Fibroblast of upper back skin (primary cell): ENCODE measurements at places on chromosomes 4 and X.
A peak's percentile ranks its signal among the peaks of the same experiment; 100 is the strongest.

GRCh38 chr4:32477518-32477917 lies 1757.3 kb downstream of the PCDH7 start:
- DNase-seq = no peak

DNA sequence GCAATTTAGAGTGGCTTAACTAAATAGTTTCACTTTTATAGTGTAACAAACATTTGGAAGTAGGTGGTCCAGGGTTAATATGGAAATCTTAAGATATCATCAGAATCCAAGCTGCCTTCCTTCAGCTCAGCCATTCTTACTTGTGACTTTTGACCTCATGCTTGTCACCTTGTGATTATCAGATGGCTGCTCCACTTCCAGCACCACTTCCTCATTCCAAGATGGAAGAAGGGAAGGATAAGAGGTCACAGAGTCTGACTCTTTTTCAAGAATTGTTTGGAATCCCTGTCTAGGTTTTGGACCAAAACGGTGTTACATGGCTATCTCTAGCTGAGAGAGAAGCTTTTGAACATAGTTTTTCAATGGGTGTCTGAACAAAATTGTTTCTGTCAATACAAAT lies 39.9 kb downstream of the MTTP start:
- no peak for DNase-seq

GRCh38 chrX:134747006-134747405 lies 88.7 kb upstream of the PLAC1 start:
- no peak for DNase-seq

DNA sequence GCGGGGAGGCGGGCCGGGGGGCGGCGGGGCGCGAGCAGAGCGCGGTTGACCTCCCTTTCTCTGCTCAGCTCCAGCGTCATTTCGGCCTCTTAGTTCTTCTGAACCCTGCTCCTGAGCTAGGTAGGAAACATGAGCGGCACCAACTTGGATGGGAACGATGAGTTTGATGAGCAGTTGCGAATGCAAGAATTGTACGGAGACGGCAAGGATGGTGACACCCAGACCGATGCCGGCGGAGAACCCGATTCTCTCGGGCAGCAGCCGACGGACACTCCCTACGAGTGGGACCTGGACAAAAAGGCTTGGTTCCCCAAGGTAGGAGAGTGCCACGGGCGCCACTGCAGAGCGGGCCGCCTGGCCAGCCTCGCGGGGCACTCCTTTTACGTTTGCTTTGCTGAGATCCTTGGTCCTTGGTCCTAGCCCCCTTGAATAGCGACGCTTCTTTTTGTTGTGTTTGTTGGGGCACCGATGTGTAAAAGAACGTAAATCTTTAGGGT lies at the start of gene HTATSF1:
Gene HTATSF1 (plus strand): TSS at position 37 of the 497 bp plus-strand sequence. CDS start 93 bp downstream, at position 130.
- DNase-seq = no peak

- no peak for DNase-seq
Measured at GRCh38 chrX:149908308-149908707, 21.1 kb upstream of the HSFX4 start.

GRCh38 chrX:135421932-135422809 lies at the start of gene SMIM10L2A:
Gene SMIM10L2A, plus strand, starts transcription at chrX:135421944. Its CDS starts 188 bp downstream, at chrX:135422132.
- DNase-seq = no peak

DNA sequence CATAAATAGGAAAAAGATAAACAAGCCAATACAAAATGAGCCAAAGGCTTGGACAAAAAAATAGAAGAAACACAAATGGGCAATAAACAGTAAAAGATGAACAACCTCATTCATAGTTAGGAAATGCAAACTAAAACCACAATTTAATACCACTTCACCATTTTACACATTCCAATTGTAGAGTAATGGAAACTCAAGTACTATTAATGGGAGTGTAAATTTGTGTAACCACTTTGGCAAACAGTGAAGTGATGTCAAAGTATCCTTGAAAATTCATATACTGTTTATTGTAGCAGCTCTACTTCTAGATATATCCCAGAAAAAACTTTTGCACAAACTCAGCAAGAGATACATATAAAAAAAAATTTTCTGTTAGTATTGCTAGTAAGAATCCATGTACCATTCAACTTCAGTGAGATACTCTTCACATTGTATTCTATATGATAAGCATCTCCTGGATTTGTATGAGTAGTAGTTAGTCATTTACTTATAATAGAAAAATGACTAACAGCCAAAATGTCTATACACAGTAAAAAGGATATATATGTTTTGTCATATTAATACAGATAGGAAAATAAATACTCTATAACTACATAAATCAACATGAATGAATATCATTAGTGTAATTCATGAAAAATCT lies 229.8 kb downstream of the DKK2 start:
- DNase-seq = peak; percentile 41

DNA sequence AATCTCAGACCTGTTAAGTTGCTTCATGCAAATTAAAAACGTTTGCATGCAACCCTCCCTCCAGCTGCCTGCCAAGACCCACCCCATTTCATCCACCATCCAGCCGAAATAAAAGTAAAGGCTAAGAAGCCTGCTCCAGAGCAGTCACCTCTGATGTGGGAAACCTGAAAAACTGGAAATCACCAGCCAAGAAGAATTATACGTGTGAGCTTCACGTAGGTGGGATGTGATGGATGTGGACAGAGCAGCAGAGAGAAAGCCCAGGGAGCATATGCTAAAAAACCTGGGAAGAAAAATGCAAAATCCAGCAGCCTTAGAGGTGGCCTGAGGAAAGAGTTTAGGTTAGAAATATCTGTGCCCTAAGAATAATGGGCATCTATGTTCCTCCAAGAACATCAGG lies 160.6 kb upstream of the STS start:
- no peak for DNase-seq

DNA sequence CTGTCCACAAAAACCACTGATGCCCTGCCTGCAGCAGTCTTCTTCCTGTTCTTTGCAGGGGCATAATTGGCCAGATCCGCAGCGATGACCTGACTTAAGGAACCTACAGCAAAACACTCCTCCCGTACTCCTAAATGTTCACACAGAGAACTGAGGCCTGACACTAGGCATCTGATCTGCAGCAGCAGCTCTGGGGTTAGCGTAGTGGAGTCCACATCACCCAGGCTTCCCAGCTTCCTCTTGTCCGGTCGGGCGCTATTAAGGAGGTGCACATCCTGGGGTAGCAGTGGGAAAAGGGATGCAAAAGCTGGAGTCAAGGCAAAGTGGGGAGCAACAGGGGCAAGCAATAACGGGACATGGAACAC lies 758 bp downstream of the SCFD2 start:
- DNase-seq = peak; percentile 9

GRCh38 chr4:177119691-177120090 lies 190.0 kb upstream of the NEIL3 start:
- DNase-seq = peak; percentile 75

GRCh38 chrX:21813612-21814368 lies 25.6 kb upstream of the MBTPS2 start:
- DNase-seq = no peak

DNA sequence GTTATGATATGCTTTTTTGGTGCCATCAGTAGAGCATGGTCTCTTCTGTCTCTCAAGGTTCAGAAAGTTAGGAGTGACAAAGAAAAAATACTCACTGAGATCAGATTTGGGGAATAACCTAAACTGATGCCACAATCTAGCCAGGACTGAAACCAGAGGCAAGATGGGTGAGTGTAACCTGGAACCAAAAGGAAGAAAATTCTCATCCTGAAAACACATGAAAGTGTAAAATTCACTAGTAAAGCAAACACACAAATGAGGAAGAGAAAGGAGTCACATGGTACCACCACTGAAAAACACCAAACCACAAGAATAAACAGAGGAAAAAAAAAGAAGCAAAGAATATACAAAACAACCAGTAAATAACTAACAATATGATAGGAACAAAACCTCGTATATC lies 96.4 kb downstream of the ANXA10 start:
- no peak for DNase-seq

DNA sequence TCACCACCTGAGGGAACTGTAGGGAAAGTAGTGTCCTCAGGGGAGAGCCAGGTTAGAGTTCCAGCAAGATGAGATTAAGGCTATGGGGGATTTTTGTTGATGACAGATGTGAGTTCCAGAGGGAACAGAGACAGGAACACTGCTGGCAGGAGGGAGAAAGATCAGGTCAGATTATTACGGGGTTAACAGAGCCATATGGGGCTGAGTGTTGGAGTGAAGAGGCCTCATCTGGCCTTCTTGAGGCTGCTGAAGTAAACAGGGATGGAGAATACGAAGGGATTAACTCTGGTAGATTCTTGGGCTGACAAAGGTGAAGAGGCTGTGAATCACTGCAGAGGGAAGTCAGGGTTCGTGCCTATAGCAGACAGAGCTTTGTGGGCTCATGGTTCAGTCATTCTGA lies 47.9 kb upstream of the POU4F2 start:
- DNase-seq = no peak

- no peak for DNase-seq
Measured at GRCh38 chr4:173547889-173548288, 17.9 kb upstream of the HAND2 start.

DNA sequence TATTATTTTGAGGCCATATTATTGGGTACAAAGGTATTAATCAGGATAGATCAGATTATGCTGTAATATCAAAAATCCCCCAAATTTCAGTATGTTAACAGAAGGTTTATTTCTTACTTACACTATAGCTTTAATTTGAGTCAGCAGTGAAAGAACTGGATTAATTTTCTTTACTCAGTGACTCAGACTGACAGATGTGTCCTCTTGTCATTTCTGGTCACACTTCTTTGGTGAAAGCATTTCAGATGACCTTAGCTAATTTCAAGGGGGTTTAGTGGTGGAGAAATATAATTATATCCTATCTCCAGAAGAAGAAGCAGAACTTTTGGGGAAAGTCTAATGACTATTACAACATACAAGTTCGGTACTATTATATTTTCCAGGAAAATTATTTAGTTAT lies 12.4 kb downstream of the DDIT4L start:
- no peak for DNase-seq

- no peak for DNase-seq
Measured at GRCh38 chr4:101813604-101814003, 23.1 kb downstream of the BANK1 start.

GRCh38 chr4:153611679-153612078 lies 72.4 kb upstream of the TLR2 start:
- DNase-seq = peak; percentile 56

- DNase-seq = no peak
Measured at GRCh38 chr4:97027728-97028410, 1115.4 kb downstream of the STPG2 start.

- DNase-seq = no peak
Measured at GRCh38 chr4:105149771-105150170, 3.1 kb downstream of the TET2 start.

DNA sequence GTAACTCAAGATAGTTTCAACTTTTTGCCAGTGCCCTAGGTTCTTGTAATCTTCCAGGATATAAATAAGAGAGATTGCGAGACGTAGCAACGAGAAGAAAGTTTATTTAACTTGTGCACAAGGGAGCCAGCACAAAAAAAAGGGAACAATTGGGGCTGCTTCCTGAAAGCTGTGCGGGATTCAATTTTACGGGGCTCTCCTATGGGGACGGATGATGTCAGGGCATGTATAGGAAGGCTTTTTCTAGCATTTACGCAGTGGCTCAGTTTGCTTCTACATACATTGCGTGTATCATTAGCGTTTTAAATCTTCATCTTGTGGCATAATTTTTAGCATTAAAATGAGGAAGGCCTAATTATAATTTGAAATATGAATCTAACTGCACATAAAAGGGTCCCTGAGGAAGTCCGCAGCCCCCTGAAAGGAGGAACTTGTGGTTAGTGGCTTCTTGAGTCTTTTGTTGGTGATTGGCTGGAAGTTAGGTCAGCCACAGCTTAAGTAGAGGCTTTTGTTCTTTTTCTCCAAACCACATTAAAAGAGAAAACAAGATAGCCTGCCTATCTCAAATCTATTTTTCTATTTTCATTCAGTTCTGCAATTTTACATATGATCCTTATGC lies 668.2 kb upstream of the NDST4 start:
- DNase-seq = no peak

- no peak for DNase-seq
Measured at GRCh38 chrX:31200430-31200829, 128.6 kb upstream of the FTHL17 start.

DNA sequence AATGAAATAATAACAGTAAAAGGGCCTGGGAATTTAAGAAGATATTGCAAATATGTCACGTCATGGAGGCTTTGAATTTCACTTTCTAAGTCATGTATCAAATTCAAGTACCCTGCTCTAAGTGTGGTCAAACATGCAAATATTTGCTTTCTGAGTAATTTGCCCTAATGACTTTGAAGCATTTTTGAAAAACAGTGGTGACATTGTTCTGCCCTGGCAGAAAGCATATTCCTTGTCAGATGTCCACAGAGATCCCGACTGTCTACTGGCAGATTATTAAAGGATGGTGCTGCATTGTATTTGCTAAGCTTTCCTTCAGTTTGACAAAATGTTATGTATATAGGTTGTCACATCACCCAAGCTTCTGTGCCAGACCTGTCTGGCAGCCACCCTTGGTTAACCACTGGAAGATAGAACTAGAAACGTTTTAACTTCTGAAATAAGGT lies 92.5 kb downstream of the ANK2 start:
- peak; percentile 54 for DNase-seq

DNA sequence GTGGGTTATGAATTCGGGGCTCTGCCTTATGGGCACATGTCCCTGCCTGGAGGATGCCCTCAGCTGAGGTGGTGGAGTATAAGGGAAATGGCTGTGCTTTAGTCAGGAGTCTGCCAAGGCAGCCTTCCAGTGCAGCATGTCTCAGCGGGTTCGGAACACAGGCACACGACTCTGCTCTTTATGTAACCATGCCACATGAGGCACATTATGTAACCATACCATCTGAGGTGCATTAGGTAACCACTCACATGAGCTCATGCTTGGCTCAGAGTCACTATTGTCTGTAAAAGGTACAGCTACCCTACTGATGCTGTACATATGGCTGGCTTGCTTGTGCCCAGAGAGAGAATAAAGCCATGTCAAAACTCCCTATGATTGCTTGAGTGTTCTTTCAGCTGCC lies 723.6 kb downstream of the TRAM1L1 start:
- DNase-seq = no peak

DNA sequence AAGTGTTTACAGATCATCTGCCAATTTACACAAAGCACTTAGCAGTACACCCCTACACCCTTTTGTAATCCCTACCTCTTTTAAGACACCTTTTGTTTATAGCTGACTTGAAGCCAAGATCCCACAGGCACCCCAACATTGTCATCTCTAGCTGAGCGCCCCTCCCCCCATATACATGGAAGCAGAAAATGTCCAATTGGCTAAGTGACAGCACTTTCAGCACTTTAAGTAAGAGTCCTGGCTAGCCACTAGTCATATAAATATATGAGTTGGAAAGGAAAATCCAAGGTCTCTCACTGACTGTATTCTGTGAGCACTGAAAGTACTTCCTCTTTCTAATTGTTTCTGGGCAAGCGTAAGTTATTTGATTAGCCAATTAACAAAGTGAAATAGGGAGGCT lies 108.2 kb downstream of the NSUN7 start:
- DNase-seq = no peak

GRCh38 chr4:53196882-53197771 lies 168.7 kb downstream of the SCFD2 start:
- DNase-seq = peak; percentile 91

GRCh38 chrX:120213438-120214265 lies 37.0 kb upstream of the ZBTB33 start:
- peak; percentile 30 for DNase-seq
